ENCODE measurements at places on chromosomes 3 and 15.

DNA sequence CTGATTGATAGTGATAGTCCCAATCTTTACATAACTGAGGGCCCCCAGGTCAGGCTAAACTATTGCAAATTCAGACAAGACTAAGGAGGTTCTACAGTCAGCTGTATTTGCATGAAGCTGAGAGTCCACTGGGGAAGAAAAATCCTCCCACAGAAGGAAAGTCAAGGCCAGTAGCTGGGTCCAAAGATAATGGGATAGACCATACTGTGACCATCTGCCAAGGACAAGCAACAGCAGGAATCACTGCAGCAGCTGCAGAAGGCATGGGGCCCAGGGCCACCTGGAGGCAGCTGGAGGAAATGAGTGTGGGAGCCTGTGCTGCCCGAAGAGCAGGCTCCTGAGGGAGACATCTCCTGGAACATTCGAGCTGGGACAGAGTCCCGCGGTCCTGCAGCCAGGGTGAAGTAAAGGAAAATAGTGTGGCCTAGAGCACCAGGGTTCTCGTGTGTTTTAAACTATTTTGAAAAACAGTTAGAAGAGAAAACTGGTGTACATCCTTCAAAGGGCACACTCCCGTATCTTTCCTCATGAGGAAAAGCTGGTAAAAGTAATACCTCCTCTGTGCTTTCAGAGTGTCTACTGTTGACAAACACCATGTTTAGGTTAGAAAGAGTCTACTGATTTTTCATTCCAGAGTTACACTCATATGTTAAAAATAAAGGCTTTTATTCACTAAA is 13.2 kb upstream of the TMEM212 start:
- DNase-seq = peak; percentile 6

DNA sequence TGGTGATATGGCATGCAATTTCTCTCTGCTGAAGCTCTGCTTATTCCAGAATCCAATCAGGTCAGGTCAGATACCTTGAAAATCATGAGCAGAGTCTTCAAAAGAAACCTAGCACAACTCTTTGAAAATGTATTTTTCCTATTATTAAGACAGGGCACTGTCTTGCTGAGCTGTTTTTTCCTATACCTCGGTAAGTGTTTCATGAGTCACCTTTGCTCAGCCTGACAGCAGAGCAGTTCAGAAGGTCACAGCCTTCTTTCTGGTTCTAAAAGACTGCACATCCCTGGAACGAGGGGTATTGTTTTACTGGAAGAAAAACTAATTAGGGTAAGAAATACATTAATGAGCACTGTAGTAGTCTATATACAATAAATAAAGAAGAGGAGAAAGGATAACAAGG is 422.0 kb downstream of the SOX2 start:
- DNase-seq = no peak

GRCh38 chr3:134312873-134313846 is 61.1 kb downstream of the AMOTL2 start:
- DNase-seq = no peak

GRCh38 chr3:114299421-114299820 is 5.6 kb downstream of the TIGIT start:
- DNase-seq = peak; percentile 67

DNA sequence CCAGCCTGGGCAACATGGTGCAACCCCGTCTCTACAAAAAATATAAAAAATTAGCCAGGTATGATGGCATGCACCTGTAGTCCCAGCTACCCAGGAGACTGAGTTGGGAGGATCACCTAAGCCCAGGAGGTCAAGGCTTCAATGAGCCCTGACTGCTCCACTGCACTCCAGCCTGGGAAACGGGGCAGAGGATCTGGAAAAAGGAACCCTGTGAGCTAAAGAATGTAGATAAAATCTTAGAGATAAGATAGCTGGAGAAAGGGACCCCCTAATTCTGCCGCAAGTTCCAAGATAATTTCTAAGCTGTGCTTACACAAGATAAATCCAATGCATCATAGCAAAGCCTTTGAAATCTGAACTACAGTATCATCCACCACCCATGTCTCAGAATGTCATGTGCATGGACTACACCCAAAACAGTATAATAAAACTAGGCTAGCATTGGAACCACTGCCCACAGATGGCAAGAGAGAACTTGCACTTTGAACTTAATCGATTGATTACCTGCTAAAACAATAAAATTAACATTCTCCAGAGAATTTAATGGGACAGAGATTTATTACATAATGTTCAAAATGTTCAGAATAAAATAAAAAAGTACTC is 99.9 kb downstream of the TRIM42 start:
- DNase-seq = no peak

DNA sequence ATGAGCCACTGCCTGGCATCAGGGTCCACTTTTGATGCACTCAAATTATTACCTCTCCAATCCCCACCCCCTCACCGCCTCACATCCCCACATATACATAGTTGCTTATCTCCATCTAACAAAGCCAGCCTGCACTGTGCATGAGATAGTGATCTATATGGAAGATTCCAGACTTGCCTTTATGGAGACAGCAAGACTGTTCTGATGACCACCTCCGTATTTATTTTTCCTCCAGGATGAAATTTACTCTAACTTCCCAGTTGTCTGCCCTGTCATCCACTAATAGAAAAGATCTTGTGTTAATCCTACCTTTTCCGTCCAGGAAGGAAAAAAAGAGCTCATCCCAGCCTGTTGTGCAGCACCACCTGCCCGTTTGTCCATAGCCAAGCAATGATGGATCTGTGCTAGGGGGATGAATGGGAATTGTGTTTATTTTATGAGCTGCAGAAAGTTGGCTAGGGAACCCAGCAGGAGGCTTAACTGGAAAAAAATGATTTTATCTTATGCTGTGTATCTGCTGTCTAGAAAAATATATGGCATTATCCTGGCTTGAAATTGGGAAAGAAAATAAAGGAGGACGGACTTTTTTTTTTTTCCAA is 114.5 kb downstream of the CD47 start:
- DNase-seq = no peak

- no peak for DNase-seq
Observed at GRCh38 chr3:193857996-193858395, 265.0 kb downstream of the OPA1 start.

DNA sequence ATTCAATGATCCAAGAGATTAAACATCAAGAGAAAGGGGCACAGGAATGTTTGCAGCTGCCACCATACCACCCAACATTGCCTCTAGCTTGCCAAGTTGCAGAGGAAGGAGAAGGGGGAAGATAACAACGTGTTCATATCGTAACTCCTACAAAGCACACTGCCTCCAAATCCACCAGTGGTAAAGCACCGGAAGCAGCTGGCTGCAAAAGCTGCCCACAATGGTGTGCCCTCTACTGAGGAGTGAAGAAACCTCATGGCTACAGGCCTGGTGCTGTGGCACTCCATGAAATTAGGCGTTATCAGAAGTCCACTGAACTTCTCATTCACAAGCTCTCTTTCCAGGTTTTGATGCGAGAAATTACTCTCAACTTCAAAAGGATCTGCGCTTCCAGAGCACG is 263.9 kb upstream of the STT3B start:
- DNase-seq = no peak

DNA sequence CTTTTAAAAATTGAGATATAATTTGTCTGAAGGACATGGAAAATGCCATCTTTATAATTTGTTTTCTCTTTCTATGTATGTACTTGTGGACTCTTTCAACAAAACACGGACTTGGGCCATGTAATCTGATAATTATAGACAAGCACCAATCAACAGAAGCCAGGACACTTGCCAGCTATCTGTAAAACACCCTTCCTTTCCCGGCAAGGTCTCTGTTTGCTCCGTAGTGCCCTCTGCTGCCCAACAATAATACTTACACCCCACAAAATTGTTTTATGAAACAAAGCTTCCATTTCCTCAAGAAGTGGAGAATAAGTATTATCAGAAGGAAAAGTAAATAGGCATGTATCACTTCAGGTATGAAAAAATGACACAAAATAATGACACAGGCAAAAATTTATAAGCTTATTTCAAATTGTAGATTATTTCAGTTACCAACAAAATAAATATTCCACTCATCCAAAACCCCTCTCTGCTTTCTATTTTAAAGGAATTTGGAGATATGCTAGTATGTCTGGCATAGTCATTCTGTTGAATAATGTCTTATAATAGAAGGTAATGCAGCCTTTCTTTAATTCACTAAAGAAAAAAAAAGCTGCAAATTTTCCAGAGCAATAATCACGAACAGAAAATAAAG is 32.8 kb downstream of the MYH15 start:
- peak; percentile 62 for DNase-seq

GRCh38 chr15:34213690-34214089 is 3.8 kb upstream of the KATNBL1 start:
- DNase-seq = no peak

DNA sequence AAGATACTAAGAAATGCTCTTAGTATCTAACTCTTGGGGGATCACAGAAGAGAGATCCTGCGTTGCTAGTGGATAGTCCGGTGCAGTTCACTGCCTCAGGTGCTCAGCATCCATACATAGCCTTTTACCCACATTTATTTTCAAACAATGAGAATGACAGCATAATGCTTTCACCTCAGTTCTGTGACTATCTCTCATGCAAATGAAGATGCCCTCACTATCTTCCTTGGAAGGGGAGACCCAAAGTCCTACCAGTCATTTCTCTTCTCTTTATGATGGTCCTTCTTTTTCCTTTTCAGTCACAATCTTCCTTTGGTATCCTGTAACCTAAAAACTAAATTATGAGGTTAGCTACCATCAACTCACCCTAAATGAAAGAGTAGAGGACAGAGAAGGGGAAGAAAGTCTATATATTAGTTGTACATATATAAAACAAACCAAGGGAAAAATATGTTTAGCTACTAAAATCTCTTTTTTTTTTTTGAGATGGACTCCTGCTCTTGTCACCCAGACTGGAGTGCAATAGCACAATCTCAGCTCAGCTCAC is 30.9 kb upstream of the SLC28A2 start:
- no peak for DNase-seq

- DNase-seq = no peak
Observed at GRCh38 chr15:92666780-92667179, 11.2 kb upstream of the FAM174B start.

DNA sequence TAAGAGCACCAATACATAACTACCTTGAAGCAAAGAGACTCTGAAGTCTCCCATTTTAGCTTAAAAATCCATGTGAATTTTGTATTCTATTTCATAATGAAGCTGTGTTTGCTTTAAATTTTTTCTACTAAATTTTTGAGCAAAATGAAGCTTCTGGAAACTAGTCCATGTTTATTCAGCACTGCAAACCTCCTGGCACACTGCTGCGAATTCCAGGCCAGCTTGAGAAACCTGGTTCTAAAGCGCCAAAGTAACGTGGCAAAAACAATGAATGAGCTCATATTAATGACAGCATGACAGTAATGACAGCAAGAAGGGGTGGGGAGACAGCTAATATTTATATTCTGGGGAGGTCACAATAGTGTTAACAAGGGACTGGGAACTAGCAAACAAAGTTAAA is 25.7 kb downstream of the CEP152 start:
- no peak for DNase-seq

GRCh38 chr3:46058981-46059380 is 31.7 kb upstream of the XCR1 start:
- DNase-seq = no peak

DNA sequence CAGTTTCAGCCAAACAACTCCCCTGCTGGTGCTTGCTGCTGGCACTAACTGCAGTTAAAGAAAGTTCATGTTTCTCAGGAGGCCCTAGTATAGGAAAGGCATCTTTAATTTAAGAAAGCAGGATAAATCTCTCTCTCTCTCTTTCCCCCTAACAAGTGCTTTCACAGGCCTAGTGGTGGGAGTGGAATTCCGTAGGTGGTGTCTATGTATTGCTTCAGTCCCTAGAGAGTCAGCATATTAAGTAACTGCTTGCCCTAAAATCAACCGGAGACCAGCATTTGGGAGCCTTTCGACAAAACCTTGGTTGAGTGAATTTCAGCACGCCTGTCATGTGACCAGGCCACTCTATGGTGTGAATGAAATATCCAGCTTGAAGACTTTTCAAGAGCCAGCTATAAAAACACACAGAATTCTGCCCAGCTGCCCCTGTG is 169.2 kb upstream of the TGFBR2 start:
- no peak for DNase-seq

GRCh38 chr3:143236226-143236964 is 116.8 kb downstream of the CHST2 start:
- no peak for DNase-seq

DNA sequence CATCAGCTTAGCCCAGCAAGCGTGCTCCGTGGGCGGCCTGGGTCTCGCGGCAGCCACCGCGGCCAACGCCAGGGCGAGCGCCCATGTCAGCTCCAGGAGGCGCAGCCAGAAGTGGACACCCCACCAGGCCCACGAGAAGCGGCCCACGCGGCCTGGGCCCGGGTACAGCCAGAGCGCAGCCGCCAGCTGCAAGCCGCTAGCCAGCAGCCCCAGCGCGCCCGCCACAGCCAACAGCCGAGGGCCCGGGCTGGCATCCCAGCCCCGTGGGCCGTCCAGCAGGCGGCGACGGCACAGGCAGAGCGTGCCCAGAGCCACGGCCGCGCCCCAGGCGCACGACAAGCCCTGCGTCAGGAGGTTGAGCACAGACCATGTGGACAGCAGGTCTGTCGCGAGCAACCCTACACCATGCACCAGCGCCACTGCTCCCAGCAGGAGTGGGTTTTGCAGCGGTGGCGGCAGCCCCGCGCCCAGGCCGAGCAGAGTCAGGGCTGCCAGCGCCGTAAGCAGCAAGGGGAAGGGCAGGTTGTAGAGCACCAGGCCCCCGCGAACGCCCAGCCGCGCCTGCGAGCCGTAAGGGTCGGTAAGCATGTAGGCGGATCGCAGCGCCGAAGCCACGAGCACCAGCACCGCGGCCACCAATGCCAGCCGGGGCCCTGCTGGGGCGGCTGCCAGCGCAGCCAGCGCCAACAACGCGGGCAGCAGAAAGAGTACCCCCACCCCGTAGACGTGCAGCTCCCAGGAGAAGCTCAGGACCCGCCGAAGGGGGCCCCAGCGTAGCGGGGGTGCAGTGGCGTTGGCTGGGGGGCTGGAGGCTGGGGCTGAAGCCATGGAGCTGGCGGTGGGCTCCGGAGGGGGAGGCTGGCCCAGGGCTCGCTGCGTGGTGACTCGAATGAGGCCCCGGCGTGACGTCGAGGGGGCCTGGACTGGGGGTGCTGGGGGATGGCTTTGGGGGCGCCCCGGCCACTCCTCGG is 4.9 kb downstream of the PRRT3 start:
- DNase-seq = no peak

DNA sequence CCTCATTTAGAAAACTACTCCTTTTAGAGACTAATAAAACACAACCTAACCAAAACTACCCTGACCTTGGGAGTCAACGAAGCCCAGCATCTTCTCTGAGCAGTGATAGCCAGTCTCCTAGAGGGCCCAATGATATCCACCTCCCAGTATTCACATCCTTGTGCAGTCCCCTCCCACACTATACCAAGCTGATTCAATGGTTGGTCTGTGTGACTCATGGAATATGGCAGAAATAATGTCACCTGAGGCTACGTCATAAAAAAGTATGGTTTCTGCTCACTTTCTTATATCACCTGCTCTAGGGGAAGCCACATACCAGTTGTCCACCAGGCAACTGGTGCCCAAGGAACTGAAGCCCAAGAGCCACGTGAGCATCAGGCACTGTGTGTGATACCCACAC is 21.4 kb upstream of the USF3 start:
- no peak for DNase-seq

DNA sequence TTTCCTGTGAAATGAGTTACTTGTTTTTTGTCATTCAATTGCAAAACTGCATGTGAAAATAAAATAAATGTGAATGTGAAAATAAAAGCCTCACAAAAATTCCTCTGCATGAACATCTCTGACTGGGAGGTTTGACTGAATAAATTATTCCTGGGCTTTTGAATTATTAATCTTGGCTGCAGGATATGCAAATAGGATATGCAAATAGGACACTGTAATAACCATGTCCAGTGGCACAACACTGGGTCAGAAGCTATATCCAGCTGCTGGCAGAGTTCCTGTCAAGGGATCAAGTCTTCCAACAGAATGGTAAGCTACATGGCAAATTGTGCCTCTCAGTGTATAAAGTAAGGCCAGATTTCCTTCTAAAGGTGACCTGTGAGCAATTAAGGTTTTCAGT is at the start of gene SUCNR1:
Gene SUCNR1 (plus strand): TSS at position 246 of the 400 bp plus-strand sequence. CDS start 6,250 bp downstream, outside the sequence.
- DNase-seq = no peak

Measured in CD4-positive, alpha-beta T cell treated with Interleukin-21 for 1 hour (primary cell).